Stimulated activated CD4-positive, alpha-beta T cell treated with anti-CD3 and anti-CD28 coated beads, Interleukin-4, amount 100 ng/mL, for 48 hours (primary cell): ENCODE measurements at places on chromosomes 5 and 9.
A peak's percentile ranks its signal among the peaks of the same experiment; 100 is the strongest.

GRCh38 chr9:95425910-95426551 is 90.7 kb downstream of the PTCH1 start:
- DNase-seq, result no peak

GRCh38 chr9:134935056-134935640 is 17.4 kb upstream of the FCN1 start:
- DNase-seq, result no peak

- no peak for DNase-seq
These were observed 74.9 kb downstream of the NREP start for GRCh38 chr5:111682121-111682520.

- no peak for DNase-seq
These were observed 433.9 kb downstream of the IRX2 start for GRCh38 chr5:2317540-2317939.

DNA sequence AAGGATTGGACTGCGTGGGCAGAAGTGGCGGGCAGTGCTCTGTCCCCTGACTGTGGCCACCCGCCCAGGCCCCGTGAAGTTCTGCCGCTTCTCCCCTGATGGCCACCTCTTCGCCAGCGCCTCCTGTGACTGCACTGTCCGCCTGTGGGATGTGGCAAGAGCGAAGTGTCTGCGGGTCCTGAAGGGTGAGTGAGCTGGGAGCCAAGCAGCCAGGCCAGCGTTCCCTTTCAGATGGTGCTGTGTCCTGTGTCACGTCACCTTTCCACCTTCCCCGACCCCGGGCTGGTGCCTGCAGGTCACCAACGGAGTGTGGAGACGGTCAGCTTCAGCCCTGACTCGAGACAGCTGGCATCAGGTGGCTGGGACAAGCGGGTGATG is 2.3 kb downstream of the WDR38 start:
- DNase-seq, result no peak

- no peak for DNase-seq
These were observed 525.7 kb downstream of the TLE4 start for GRCh38 chr9:80097476-80097875.

GRCh38 chr9:37840560-37841194 is 40.1 kb downstream of the DCAF10 start:
- no peak for DNase-seq

GRCh38 chr9:128587453-128587852 is 35.1 kb downstream of the SPTAN1 start:
- DNase-seq, result peak; percentile 43

GRCh38 chr9:87213948-87214347 is 266.6 kb upstream of the GAS1 start:
- no peak for DNase-seq

GRCh38 chr5:73284220-73284795 is 111.3 kb downstream of the TMEM174 start:
- no peak for DNase-seq

GRCh38 chr9:33221568-33221884 is 18.4 kb upstream of the SPINK4 start:
- no peak for DNase-seq

DNA sequence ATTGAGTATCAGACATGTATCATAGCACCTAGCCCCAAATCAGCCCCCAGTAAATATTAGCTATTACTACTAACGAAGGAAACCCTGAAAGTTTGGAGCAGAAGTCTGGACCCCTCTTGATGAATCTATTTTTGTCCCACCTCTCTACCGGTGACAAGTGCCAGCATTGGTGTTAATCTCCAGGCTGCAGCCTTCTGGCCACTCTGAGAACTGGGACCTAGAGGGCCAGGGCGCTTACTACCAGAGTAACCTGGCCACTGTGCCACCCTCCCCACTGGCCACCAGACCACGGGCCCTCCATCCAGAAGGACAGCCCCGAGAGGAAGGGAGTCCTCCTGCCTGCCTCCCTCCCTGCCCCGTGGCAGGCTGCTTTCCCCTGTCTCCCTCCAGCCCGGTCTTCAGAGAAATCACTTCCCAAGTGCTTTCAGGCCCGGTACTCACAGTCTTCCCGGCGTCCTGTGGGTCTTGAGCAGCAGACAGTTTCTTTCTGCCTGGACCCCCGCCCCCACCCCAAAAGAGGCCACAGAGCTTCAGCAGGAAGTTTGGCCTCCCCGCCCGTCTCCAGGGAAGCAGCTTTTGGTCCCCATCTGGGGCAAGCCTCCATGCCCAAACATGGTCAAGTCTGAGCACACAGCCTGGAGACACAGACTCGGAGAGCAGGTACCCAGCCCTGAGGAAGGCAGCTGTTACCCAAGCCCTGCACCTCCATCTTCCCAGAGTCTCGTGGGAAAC is at the start of gene KCNMB1:
TSS of gene KCNMB1 (minus strand) at position 550 of the 732 bp plus-strand sequence. CDS start 3,920 bp downstream, outside the sequence.
- no peak for DNase-seq

DNA sequence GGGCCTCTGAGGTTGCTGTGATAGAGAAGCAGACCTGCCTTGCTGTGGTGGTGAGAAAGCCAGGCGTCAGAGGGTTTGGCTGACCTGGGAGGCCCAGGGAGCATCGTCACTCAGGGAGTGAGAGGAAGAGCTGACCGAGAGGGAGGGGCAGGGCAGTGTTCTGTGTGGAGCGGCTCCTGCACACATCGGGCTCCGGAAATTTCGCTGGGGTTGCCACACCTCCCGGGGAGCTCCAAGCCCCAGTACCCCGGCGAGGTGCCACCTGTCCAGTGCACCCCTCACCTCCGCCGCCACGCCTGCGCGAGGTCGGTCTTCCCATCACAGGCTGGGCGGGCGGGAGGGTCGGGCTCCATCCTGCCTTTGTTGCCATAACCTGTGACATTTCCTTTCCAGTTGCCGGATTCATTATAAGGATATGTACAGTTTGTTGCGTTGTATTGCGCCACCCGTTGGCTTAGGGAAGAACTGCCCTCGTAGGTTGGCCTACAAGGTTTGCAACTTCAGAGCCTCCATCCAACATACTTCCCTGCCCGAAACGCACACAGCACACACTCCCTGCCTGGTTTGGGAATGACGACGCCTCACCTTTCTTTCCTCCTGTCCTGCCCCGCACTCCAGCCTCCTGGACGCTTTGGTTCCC is 223.2 kb downstream of the CACNA1B start:
- no peak for DNase-seq
